Naive B cell (primary cell): ENCODE measurements at places on chromosomes 6 and 20. TPM values are rescaled to one million over a fixed set of nuclear protein-coding genes. Genes with fewer than 3 reads are reported as not detected.

DNA sequence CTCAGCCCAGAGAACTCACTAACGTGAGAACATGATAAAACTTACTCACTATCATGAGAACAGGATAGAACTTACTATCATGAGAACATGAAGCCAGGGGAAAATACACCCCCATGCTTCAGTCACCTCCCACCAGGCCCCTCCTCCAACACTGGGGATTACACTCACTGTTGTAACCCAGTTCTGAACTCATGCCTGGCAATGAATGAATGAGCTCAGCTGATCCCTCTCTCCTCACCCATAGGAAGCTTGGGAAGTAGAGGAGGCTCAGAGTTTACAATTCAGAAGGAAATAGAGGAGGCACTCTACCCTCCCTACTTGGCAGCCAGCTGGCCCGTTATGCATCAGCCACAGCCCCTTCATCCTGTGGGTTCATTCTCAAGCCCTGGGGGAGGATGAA lies 102.5 kb downstream of the EYA2 start:
- DNase-seq = no peak

DNA sequence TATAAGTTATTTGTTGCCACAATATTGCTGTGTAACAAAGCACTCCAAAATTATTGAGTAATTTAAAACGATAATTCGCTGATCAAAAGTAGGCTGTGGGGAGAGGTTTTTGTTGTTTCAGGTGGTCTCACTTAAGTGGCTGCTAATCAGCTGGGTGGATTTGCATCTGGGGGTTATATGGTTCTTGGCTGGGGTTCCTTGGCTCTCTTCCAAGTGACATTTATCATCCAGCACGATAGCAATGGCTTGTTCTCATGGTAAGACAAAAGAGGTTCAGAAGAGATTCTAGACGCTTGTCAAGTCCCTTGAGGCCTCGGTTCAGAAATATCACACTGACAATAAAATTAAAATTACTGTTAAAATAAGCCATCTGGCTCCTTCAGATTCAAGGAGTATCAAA lies 1648.8 kb downstream of the GRIK2 start:
- DNase-seq = no peak

DNA sequence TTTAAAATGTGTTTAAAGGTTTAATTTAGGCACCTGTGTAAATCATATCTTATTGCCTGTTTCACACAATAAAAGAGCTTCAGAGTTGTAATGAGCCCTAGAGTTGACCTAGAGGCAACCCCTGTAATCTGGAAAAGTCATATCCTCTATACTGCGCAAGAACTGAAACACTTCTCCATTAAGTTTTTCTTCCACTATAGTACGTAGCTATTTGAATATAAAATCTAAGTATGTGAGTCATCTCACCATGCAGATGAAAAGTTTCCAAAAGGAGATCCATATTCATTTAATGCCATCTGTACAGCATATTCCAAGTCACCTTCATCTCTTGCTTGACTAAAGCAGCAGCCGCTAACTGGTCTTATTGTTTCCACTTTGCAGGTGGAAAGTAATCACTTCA lies 26.0 kb upstream of the TAAR1 start:
- DNase-seq = no peak

GRCh38 chr6:90581146-90581545 lies 5.7 kb downstream of the MAP3K7 start:
- no peak for DNase-seq

- no peak for DNase-seq
Measured at GRCh38 chr20:19692100-19692499, 66.0 kb upstream of the RIN2 start.

DNA sequence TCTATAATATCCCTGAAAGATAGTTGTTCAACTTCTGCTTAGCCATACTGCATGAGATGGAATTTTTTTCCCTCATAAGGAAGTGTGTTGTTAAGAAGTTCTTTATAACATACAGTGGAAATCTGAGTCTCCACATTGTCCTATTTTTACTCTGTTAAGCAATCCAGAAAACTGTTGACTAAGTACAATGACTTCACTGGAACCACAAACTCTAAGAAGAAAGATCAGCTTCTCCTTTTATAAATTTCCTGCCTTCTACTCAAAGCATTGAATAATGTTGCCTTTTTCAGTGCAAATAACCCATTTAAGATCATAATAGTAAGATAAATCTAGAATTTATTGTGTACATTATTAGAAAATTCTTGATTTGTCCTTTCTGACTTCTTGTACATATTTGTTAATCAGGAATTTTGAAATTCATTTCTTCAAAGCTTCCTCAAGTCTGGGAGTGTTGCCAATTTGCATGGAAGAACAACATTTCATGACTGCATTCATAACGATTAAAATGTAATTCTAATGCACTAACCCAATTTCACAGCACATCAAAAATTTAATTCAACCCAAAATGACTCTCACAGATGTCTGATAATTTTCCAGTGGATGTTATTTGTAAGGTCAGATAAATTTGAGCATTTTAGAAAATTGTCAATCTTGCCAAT lies 45.6 kb upstream of the ANKEF1 start:
- no peak for DNase-seq

STX11 gene
- polyA plus RNA-seq = 0.26 TPM
